PC-9 (cell line): ENCODE measurements at places on chromosomes 12 and 14. TPM values are rescaled to one million over a fixed set of nuclear protein-coding genes. Genes with fewer than 3 reads are reported as not detected.

DNA sequence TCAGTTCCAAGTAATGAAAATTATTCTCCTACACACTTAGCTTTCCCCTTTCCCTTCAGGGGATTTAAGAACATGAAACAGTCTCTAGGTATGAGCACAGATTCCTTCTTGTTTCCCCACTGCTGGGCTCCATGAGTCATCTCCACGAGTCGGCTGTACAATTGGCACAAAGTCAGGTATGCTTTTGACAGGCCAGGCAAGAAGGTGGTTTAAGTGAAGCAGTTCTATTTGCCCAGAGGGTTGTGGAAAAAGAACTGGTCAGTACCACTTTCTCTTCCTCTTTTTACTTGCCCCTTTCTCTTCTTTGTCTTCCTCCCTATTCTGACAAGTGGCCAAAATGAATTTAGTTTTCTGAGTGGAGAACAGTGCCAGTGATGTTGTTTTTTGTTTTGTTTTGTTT lies 16.3 kb downstream of the DYNC1H1 start:
- H3K36me3 ChIP-seq = peaks cover 85% of the 10 kb centered on the region
- H3K27me3 ChIP-seq = no peaks in the 10 kb centered on the region
- peak; percentile 95 for DNase-seq
- H3K4me3 ChIP-seq = peak overlapping the region; percentile 5; the same call in 1 of the 2 replicates

DNA sequence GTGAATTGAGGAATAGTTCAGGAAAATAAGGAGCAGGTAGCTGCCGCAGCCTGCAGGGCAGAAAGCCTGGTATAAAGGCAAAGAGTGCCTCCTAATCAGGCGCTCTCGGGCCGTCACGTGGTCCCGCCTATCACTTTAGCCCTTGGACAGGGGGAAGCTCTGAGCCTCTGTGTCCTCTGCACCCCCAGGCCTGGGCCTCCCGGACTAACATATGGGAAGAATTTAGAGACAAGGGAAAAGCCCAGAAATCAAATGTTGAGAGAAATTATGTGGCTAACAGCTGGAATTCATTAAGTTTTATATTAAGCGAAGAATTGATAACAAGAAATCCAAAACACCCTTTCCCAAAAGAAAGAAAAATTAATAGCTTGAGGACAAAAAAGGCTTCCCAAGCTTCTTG lies 417.7 kb downstream of the ATP23 start:
- no peak overlapping the region for H3K27ac ChIP-seq
- H3K4me3 ChIP-seq = no peak overlapping the region

DNA sequence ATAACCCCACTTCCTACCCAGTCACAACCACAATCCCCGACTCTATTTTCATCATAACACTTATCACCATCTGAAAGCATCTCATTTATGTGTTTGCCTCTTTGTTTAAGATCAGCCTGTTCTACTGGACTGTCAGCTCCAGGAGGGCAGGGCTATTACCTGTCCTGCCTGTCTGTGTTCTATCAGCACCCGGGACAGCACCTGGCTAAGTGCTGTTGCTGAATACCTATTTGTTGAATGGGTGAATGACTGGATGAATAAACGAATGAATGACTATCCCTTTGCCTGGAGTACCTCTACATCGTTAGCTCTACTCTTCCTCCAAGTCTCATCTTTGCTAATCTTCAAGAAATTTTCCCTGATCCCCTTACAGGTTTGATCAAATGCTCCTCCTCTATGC lies 69.0 kb downstream of the WSCD2 start:
- no peaks in the 10 kb centered on the region for H3K4me1 ChIP-seq
- no peaks in the 10 kb centered on the region for H3K36me3 ChIP-seq
- no peak overlapping the region for H3K4me3 ChIP-seq
- H3K27me3 ChIP-seq = peaks cover 5% of the 10 kb centered on the region; the same call in 1 of the 2 replicates
- H3K27ac ChIP-seq = no peak overlapping the region

- no peak overlapping the region for H3K4me3 ChIP-seq
- no peaks in the 10 kb centered on the region for H3K4me1 ChIP-seq
- H3K27ac ChIP-seq = no peak overlapping the region
- peaks cover 39% of the 10 kb centered on the region for H3K36me3 ChIP-seq
- no peak for DNase-seq
- no peaks in the 10 kb centered on the region for H3K27me3 ChIP-seq
These were observed 34.2 kb downstream of the PCNX4 start for GRCh38 chr14:60125918-60126317.

DPY19L2 gene
- total RNA-seq = not detected in 2 replicates

GRCh38 chr14:82009076-82009475 lies 475.4 kb upstream of the SEL1L start:
- no peaks in the 10 kb centered on the region for H3K27me3 ChIP-seq
- H3K36me3 ChIP-seq = no peaks in the 10 kb centered on the region
- no peak for DNase-seq
- H3K4me1 ChIP-seq = no peaks in the 10 kb centered on the region
- H3K27ac ChIP-seq = no peak overlapping the region

PLCZ1 gene
- total RNA-seq = not detected in 2 replicates

STAT2 gene
- 76.6 and 80.8 TPM in 2 replicates for total RNA-seq
